ENCODE measurements at places on chromosomes 6 and 20.

- no peak for DNase-seq
These were observed 26.7 kb upstream of the ADA start for GRCh38 chr20:44678242-44678641.

GRCh38 chr20:8150591-8150990, 18.5 kb downstream of the PLCB1 start:
- DNase-seq, result no peak

DNA sequence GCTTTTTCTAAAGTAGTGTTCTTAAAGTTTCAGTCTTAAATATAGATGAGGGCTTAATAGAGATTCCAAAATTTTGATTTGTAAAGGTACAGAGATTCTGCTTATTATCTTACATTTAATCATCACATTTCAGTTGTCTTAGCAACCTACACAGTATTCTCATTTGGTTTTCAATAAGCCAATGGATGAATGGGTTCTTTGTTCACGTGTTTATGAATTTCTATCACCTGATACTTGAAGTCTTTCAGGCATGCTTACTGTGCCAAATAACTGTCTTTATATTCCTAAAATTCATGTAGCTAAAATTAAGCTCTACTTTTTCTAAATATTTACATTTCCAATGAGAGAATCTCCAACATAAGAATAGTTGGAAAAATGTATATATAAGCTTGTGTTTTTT, 152.7 kb downstream of the EYA4 start:
- no peak for DNase-seq

DNA sequence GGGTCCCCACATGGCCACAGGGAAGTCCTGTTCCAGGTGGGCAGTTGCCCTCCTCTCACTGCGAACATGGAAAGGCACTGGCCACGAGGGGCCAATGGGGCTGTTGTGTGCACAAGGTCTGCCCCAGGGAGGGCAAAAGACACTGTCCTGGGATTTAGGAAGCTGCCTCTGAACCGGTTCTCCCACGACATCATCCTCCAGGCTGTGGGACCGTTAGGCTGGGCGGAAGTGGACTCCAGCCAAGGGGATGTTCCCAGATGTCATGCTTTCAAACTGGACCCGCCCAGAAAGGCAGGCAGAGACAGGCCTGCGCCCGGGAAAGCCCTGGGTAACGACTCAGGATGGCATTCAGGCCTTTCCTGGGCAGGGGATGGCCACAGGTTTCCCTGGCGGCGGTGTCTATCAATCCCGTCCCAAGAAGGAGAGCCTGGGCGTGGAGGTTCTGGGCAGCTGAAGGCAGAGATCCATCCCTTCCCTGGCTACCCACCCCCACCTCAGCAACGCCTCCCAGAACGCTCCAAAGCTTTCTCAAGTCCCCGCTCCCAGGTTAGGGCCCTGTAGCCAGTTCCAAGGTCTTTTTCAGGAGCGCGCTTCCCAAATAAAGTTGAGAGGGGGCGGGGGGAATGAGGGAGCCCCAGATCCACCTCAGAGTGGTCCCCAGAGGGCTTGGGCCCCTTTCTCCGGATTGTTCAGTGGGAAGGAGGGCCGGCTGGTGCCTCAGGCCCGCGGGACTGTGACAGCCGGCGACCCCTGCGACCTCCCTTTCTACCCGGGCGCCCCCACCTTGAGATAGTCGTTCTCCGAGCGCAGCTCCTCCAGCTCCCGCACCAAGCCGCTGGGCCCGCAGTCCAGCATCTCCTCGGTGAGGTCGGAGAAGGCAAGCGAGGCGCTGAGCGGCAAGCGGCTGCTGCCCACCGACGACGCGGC, 13.8 kb upstream of the TLDC2 start:
- DNase-seq, result no peak

DNA sequence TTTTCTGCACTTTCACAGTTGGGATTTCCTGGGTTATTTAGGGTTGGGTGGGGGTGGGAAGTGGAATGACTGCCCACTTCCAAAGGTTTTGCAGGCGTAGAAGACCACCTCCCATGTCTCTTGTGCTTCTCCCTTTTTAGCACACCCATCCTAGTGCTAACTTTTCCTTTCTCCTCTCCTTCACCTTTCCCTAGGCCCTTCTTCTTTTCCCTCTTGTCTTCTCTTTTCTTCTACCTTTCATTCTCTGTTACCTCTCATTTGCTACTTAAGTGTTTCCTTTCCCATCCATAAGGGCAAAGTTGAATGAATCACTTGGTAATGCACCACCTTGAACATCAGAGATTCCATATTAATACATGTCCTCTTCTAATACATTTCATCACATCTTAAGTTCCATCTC, 105.0 kb upstream of the ZNF184 start:
- DNase-seq, result no peak

All from cerebellar nuclear complex (tissue), 1 donor.